ENCODE measurements at places on chromosomes 5 and 9. TPM values are rescaled to one million over a fixed set of nuclear protein-coding genes. Genes with fewer than 3 reads are reported as not detected.

The LECT2 gene
- not detected for total RNA-seq

The PRR16 gene
- not detected for total RNA-seq

The CD72 gene
- 3.9 TPM for total RNA-seq

The PCDHAC2 gene
- total RNA-seq = not detected

The MAMDC2 gene
- not detected for total RNA-seq

The PITX1 gene
- total RNA-seq = not detected

The SPATA31E1 gene
- not detected for total RNA-seq

The PPP2R2B gene
- 1.3 TPM for total RNA-seq

The ALDH1A1 gene
- total RNA-seq = 0.22 TPM

The SURF4 gene
- total RNA-seq = 292 TPM

The CCNO gene
- total RNA-seq = not detected

The NOXA1 gene
- 0.34 TPM for total RNA-seq

The CDH6 gene
- not detected for total RNA-seq

The HMCN2 gene
- not detected for total RNA-seq

The GDNF gene
- total RNA-seq = not detected

The DDX4 gene
- total RNA-seq = 0.79 TPM

The SCGB3A2 gene
- total RNA-seq = 0.90 TPM

The CDC20B gene
- not detected for total RNA-seq

The ZBED3 gene
- 1.7 TPM for total RNA-seq

The C9orf50 gene
- not detected for total RNA-seq

The EGR1 gene
- total RNA-seq = 26.4 TPM

The PCDHGB7 gene
- not detected for total RNA-seq

The OR1Q1 gene
- not detected for total RNA-seq

The TMEFF1 gene
- total RNA-seq = 0.24 TPM

The STKLD1 gene
- not detected for total RNA-seq
